ENCODE measurements at places on chromosomes 7 and 10.
A peak's percentile ranks its signal among the peaks of the same experiment; 100 is the strongest.

- DNase-seq = no peak
These were observed 26.1 kb upstream of the VCL start for GRCh38 chr10:73971636-73972354.

GRCh38 chr10:75532253-75532924 is 101.0 kb downstream of the LRMDA start:
- DNase-seq = peak; percentile 73

DNA sequence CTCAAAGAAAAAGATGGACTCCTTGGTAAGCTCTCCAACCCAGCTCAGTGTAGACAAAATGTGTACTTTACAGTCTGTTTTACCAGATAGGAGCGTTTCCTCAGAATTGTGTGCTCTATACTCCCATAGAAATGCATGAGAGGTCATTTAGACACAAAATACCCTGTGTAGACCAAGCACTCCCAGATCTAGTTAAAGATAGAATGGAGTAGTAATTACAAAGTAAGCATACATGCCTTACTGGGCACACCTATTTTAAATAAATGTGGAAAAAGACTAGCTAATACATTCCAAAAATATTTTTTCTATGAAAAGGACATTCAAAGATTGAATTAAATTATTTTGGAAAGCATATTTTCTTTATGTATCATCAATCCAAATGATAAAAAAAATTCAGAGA is 271.9 kb upstream of the DGKB start:
- no peak for DNase-seq

GRCh38 chr10:27345455-27345920 is 104.9 kb upstream of the ACBD5 start:
- DNase-seq = no peak

- no peak for DNase-seq
These were observed 376.4 kb downstream of the TCERG1L start for GRCh38 chr10:130935128-130935439.

DNA sequence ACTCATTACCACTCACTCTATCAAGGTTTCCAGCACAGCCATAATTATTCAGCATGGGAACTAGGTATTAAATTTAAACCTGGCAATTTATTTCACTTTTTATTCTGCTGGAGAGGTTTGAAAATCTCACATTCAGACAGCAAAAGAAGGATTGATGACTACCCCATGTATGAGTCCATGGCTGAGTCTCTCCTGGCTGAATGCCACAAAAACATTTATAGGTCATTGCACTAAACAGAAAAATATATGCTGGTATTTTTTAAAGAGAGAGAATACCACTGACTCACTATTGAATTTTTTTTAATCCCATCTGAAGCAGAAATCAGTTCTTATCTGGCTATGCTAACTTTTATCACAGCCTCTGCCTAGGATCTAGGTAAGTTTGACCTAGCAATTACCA is 336.3 kb downstream of the PPP1R3A start:
- no peak for DNase-seq

DNA sequence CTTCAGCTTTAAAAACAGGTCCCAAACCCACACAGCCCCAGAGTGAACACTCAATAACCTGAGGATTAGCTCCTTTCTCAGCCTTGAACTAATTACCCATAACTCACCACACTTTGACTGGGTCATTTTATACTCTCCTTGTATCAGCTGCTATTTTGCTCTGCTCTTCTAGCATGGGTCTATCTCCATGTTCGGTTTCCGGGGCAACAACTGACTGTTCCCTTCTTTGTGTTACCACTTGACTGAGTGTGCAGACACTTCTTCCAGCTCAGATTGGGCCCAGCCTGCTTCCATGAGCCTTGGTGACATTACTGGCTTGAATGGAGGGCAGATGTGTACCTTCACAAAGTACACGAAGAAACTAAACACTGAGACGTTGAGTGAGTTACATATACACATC is 31.5 kb upstream of the PRPS1L1 start:
- no peak for DNase-seq

DNA sequence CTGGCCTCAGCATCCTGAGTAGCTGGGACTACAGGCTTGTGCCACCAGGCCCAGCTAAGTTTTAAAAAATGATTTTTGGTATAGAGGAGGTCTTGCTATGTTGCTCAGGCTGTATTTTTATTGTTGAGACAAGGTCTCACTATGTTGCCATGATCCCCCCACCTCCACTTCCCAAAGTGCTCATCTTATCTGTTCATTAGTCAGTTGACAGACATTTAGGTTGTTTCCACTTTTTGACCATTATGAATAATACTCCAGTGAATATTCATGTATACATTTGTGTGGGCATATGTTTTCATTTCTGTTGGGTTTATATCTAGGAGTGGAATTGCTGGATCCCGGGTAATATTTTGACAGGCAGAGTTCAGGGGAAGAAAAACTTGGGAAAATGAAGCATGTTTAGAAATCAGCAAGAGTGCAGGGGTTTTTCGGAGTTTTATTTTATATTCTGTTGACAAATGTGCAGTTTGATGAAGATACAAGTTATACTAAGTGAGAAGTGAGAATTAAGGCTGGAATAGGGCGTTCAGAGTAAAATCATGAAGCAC is 2.7 kb upstream of the SCD start:
- DNase-seq = no peak

DNA sequence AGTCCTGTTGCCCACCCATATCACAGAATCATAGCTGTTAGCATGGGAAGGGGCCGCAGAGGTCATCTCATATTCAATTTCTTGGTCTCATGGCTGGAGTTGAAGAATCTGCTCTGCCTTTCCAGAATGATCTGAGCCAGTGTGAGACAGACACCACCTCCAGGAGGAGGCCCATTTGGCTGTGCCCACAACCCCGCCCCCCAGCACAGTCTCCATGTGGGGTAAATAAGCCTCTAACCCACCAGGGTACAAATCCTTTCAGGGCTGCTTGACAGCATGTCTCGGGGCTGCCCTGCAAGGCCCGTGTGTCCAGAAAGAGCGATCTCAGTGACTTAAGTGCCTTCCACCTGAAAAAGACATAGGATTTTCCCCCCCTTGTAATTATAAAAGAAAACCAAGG is 137.5 kb downstream of the DLG5 start:
- no peak for DNase-seq
